Stimulated activated CD4-positive, alpha-beta T cell treated with anti-CD3 and anti-CD28 coated beads, Interleukin-12 subunit alpha, Interleukin-12 subunit beta, amount 100 ng/mL, for 48 hours (primary cell): ENCODE measurements at places on chromosomes 6 and 20.

GRCh38 chr6:170296746-170297575 lies 6.1 kb upstream of the DLL1 start:
- DNase-seq = no peak

GRCh38 chr6:57183336-57183735 lies 11.2 kb downstream of the BAG2 start:
- DNase-seq = no peak

DNA sequence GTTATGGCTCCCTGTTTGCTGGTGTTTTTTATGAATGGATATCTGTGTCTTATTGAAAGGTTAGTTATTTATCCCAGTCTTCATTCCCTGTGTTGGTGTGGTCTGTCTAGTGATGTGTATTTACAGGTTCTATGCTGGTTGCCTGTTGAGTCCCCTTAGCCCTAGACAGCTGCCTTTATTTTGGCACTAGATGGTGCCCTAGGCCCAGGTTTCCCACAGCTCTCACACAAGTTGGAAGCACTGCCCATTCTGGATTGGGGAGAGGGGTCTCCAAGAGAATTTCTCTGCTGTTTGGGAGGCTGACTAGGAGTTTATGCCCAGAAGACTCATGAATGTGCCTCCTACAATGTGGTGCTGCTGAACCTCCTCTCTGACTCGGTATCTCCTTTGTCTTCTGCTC lies 12.4 kb downstream of the GRM1 start:
- no peak for DNase-seq

DNA sequence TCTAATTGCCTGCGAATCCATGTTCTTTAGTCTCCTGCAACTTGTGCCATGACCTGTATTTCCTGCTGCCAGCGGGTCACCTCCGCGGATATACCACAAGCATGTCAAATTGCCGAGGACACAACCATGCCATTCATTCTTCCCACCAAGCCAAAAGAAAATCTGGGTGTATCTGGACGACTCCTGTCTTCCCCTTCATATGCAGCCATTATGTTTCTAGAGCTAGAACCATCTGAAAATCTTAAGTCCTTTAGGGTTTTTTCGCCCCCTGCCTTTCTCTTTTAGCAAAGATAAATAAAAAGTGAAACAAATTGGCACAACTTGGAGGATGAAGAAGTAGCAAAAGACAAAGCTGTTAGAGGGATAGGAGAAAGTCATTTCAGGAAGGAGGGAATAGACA lies 242.6 kb downstream of the ARID1B start:
- DNase-seq = no peak

- no peak for DNase-seq
Observed at GRCh38 chr6:119781365-119781764, 431.8 kb upstream of the MAN1A1 start.

DNA sequence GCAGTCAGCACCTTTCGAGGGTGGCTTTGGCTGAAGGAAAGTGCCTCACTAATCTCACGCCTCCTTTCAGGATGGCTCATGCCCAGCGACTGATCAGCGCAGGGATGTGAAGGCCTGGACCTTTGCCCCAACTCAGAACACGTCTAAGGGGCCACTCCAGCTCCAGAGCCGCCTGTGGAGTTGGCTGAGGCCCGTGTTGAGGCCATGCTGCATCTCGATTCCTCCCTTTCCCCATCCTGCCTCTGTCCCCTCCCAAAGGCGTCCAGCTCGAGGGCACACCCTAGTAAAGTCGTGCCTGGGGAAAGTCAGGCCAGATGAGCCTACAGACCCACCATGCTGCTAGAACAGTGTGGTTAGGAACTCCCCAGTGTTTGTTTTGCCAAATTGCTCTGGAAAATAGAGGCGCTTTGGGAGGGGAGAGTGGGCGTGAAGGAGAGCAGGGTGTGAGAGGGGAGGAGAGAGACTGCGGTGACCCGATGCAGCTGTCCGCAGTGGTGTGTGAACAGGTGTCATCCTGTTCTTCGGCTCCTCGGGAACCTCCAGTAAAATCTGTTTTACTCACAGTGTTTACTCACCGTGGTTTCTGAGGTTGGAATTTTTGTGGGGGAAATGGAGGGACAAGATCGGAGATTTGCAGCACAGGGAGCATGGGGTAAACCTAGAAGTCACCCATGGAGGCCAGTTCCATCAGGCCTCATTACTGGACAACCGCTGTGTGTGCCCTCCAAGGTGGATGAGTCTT lies 85.0 kb upstream of the PMEPA1 start:
- no peak for DNase-seq

- no peak for DNase-seq
Observed at GRCh38 chr6:109867970-109868358, 110.1 kb upstream of the GPR6 start.

GRCh38 chr6:10543488-10543887 lies 22.3 kb downstream of the GCNT2 start:
- no peak for DNase-seq

- DNase-seq = no peak
Observed at GRCh38 chr6:77136086-77136485, 327.2 kb downstream of the HTR1B start.

DNA sequence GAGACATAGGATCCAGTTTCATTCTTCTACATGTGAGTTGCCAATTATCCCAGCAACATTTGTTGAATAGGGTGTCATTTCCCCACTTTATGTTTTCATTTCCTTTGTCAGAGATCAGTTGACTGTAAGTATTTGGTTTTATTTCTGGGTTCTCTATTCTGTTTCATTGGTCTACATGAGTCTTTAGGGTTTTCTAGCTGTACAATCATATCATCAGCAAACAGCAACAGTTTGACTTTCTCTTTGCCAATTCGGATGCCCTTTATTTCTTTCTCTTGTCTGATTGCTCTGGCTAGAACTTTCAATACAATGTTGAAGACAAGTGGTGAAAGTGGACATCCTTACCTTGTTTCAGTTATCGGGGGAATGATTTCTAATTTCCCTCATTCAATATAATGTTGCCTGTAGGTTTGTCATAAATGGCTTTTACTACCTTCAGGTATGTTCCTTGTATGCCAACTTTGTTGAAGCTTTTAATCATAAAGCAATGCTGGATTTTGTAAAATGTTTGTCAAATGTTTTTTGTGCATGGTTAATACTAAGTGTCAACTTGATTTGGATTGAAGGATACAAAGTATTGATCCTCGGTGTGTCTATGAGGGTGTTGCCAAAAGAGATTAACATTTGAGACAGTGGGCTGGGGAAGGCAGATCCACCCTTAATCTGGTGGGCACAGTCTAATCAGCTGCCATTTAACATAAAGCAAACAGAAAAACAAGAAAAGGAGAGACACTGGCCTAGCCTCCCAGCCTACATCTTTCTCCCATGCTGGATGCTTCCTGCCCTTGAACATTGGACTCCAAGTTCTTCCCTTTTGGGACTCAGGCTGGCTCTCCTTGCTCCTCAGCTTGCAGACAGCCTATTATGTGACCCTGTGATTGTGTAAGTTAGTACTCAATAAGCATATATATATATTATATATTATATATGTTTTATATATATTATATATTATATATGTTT lies 23.3 kb downstream of the MICA start:
- DNase-seq = no peak

DNA sequence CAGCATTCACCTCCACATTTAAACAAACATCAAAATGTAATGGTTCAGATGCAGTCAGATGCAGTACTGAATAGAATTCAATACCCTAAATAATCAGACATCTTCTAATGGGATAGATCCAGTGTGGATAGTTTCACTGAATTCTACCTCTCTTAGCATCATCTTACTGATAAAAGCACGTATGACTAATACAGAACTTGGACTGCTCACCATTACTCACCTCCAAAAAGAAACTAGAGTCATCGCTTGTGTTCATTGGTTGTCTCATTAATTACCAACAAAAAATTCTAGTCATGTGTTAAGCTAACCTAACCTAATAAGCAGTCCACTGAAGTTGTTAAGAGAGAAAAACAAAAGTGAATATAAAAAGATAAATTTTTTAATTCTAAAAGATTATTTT lies 165.9 kb upstream of the IRAK1BP1 start:
- no peak for DNase-seq

DNA sequence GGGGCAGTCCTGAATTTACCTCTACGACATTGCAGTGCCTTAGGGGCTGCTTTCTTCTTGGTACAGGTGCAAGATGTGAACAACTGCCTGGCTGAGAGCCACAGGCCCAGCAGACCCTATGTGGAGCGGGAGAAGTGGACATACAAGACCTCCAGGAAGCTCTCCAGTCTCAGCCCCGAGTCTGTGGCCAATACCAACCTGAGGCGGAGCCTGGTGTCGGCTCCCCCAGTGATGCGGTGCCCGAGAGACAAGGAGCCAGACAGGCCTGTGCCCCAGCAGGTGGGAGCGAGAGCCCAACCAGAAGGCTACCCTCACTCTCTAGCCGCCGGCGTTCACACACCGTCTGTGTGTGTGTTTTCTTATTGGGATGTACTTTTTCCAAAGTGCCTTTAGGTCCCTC lies 59.6 kb downstream of the EFCAB8 start:
- DNase-seq = no peak

DNA sequence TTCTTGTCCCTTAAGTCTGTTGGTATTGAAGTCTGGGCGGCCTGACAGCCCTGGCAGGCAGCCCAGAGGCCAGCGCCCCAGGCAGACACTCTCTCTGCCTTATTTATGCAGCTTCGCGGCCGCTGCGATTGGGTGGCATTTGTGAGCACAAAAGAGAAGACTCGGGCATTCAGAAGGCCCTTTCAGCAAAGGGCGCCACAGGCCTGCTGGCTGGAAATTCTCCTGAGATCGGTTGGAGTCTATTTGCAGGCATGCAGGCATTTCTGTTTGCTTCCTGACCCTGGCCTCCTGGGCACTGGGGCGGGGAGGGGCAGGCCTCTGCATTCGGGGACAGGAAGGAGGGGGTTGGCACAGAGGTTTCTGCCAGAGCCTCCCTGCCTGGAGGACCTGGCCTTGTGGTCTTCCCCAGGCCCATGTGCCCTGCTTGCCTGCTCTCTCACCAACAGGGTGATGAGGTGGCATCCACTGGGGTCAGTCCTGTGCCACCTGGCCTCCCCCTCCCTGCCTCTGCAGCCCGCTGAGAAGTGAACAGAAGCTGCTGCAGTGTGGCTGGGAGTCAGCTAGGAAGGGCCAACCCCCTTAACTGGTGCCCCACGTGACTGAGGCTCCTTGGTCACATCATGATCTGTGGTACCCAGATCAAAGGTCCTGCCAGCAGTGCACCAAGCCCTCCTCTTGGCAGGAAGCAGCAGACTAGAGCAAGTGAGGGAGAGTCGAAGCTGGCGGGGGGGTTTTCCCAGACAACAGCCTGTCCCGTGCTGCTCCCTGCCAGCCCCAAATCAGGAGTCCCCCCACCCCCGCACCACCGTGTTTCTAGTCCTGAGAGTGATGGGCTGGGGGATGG lies 16.6 kb upstream of the CCDC167 start:
- DNase-seq = peak; percentile 84

- no peak for DNase-seq
Observed at GRCh38 chr6:165321150-165321549, 11.7 kb upstream of the C6orf118 start.

DNA sequence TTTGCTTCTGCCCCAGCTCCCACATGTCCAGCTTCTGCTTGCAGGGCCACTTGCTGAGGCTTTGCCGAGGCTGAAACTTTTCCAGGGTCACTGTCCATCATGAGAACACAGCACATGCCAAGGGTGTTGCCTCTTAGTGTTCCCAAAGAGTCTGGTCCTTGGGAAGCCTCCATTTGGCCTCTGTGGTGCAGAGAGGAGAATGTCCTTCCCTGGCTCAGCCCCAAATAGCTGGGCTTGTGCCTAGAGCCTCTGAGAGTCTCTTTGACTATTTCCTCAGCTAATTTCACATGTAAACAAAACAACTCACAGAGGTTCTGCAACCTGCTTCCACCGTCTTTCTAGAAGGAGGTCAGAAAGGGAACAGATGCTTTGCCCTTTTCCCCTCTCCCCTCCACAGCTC lies 40.4 kb upstream of the RAB23 start:
- DNase-seq = no peak

- peak; percentile 81 for DNase-seq
Observed at GRCh38 chr20:59207742-59208357, 44.2 kb downstream of the ZNF831 start.

DNA sequence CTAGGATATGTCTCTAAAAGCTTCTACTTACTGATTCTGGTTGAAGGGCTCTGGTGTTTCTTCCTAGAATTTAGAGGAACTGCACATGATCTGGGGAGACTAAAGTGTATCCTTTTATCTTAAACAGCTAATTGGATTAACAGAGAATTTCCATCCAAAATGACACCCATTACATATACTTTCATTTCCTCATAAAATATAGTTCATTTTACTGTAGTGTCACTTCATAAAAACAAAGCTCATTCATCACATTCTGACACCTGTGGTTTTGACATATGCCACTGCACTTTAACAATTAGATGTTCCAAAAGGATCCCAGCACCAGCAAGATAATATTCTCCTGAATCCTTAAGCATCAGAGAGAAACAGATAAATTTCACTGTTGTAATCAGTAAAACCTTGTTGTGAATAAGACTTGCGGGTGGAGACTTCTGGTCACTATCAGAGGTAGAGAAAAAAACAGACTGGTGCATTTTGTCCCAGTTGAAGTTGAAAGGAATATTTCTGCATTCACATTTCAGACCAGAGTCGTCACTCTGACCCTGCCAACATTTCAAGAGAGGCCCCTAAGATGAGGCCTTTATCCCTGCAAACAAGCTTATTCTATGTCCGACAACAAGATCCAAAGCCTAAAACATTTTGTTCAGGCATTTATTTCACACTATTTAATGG lies 175.3 kb upstream of the BMP5 start:
- no peak for DNase-seq

DNA sequence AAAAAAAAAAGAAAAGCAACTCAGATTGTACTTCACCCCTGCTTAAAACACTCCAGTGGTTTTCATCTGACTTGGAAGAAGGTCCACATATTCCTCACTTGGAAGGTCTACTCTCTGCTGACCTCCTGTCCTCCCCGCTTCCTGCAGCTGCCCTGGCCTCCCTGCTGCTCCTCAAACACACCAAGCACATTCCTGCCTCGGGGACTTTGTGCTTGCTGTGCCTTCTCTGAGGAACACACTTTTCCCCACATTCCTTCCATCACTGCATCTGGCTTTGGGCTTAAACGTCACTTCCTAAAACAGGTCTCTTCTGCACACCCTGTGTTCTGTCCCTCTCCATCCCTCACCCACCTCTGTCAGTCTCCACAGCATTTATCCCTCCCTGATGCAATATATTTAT lies 4.9 kb upstream of the PDYN start:
- DNase-seq = no peak

DNA sequence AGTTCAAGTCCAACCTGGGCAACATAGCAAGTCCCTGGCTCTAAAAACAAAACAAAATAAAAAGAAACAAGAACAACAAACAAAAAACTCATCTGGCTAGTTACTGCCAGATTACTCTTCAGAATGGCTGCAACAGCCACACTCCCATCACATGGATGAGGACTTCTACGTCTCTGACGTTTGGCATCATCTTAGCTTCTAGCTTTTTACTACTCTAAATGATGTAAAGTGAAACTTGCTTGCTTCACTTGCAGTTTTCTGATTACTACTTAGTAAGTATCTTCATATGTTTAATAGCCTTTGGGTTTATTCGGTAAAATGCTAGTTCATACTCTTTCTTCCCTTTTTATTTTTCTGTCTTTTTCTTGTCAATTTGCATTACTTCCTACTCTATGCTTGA lies 161.1 kb upstream of the CARMIL1 start:
- no peak for DNase-seq
